ENCODE measurements at places on chromosomes 1 and 21.

DNA sequence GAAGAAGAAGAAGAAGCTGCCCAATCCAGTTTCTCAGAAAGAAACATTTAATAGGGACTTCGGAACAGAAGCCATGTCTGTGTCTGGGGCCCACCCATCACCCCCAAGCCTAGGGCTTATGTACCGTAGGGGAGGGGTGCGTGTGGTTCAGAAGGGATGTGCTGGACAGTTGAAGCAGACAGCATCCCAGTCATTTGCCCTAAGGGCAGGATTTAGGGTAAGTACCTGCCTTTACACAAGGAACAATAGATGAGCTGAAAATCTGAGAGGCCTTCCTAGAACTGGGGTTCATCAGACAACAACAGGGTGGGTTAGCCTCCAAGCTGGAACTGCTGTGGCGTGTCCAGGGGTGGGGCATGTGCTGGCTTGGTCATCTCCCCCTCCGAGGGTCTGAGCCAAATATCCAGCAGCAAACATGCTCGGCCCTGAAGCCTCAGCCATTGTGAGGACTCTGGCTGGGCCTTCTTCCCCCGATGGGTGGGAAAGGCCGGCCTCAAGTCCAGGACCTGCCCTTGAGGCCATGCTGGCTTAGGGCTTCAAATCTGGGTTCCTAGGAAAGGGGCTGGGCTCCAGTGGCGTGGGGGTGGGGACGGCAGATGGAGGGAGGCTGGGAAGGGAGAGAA, 12.1 kb downstream of the CSTB start:
- DNase-seq, result no peak

DNA sequence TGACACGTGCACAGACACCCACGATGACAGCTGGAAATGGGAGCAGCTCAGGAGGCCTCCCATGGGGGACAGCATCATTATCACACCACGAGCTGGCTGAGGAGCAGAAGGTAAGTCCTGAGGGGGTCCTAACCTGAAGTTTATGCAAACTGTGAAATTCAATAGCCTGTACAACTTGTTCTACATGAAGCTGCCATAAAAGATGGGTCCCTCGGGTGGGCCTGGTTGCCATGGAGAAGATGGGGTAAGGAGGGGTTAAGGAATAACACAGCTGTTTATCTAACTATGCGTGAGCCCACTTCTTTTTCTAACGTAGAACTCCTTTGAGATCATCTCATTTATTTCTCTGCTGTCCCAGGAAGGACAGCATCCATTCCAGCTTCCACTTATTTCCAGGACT, 163.4 kb upstream of the CD34 start:
- DNase-seq, result no peak

DNA sequence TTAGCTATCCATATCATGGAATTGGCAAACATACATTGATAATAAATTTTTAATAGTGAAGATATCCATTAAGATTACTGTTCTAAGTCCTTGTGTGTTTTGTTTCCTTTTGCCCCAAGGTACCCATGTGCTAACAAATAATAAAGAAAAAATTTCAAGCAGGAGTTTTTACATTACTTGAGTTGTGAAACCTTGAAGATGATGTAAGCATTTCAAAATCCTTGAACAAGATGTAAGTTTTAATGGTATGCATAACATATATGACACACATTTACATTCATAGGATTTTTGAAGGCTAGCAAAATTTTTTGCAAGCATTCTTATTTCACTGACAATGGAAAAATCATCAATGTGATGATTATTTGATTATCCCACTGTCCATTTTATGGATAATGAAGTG, 10.9 kb upstream of the ELAVL4 start:
- no peak for DNase-seq

DNA sequence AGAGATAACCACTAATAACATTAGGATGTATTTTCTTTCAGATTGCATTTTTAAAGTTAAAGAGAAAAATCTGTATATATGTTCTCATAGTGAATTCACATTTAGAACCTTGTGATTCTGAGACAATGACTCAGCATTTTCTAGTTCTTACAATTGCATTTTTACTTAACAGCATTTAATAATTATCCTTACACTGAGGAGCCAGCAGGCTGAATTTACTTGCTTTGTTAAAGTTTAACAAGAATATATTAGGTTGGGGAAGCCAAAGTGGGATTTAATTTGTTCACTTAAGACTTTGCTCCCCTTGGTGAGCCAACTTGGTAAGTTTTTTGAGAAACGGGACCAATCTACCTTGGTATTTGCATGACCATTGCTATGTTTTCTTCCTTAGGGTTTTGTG, 4.5 kb downstream of the PATJ start:
- DNase-seq, result no peak

DNA sequence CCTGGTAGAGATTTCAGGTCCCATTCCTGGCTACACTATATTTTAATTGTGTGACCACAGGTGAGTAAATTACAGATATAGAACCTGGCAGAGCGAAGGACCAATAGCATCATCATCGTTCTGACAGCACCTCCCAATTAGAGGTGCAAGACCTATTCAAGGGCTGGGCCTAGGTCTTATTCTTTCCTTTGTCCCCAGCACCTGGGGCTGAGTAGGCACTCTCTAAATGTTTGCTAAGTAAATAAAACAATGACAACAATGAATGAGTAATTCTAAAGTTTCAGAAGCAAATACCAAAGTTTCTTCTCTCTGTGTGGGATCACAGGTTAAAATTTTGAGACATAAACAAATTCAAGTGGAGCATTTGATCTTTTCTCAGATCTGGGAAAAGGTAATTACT, 32.7 kb downstream of the BEND5 start:
- DNase-seq, result no peak

GRCh38 chr1:196808529-196809235, 10.8 kb upstream of the CFHR1 start:
- peak; percentile 27 for DNase-seq

DNA sequence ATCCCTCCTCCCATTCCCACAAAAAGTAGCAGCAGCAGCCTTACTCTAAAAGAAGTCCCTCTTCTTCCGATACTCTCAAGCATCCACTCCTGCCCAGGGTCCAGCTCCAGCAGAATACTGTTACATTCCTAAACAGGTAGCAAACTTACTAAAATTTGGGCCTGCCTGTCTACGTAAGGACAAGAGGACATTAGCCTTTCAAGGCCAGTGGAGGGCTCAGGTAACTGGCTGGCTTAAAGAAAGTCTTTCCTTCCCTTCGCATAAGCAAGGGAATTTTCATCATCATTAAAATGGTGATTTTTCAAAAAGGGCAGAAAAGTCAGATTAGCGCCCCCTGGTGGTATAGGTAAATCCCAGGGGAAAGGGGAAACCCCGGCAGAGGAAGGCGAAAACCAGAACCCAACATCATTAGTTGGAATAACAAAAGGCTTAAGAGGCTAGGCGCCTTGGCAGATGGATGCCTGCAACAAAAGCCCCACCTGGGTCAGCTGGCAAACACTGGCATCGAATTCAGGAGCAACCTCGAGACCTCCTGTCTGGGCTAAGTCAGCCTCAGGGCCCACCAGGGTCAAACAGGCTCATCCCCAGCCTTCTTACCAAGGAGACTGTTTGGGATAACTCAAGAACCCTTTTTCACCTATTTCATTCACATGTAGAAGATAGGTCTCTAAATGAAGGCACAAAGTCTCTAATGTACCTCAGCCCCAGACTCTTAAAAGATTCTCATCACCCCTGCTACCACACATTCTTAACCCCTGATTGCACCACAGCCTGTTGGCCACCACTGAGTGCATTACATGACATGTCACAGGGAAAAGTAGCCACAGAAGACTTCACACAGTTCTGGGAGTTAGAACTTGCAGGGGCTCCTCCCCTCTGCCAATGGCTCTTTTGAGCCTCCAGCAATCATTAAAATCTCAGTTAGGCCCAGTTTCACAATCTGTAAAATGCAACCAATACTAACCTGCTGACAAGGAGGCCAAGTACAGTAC, 36.7 kb downstream of the ERI3 start:
- DNase-seq, result no peak
